Fibroblast of skin of right biceps (primary cell): ENCODE measurements at places on chromosomes 2 and 18.

DNA sequence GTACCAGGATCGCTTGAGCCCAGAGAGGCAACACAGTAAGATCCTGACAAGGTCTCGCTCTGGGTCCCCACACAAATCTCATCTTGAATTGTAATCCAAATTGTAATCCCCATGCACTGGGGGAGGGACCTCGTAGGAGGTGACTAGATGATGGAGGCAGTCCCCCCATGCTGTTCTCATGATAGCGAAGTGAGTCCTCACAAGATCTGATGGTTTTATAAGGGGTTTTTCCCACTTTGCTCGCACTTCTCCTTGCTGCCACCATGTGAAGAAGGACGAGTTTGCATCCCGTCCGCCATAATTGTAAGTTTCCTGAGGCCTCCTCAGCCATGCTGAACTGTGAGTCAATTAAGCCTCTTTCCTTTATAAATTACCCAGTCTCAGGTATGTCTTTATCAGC is 46.0 kb upstream of the SERTAD2 start:
- no peak for DNase-seq

- DNase-seq, result peak; percentile 60
Observed at GRCh38 chr18:24530630-24531111, 70.2 kb downstream of the HRH4 start.

- no peak for DNase-seq
Observed at GRCh38 chr2:20198796-20199632, 25.9 kb downstream of the SDC1 start.

DNA sequence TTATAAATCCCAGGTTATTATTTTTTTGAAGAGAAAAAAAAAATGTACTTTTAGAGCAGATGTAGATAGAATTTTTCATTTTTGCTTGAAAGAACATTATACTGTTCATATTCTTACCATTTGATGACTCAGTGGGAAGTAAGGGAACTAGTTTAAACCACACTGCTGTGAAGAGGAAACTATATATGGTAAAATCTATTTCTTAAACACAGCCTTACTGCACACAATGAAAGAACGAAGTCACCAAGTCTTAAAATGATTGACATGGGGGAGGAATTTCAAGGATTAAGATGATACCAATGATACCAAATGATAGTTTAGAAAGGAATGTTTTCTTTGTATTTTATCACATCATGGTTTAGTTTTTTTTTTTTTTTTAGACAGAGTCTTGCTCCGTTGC is 5.0 kb downstream of the ACTR2 start:
- peak; percentile 91 for DNase-seq

GRCh38 chr2:99450199-99450598 is 39.6 kb downstream of the REV1 start:
- DNase-seq, result no peak

DNA sequence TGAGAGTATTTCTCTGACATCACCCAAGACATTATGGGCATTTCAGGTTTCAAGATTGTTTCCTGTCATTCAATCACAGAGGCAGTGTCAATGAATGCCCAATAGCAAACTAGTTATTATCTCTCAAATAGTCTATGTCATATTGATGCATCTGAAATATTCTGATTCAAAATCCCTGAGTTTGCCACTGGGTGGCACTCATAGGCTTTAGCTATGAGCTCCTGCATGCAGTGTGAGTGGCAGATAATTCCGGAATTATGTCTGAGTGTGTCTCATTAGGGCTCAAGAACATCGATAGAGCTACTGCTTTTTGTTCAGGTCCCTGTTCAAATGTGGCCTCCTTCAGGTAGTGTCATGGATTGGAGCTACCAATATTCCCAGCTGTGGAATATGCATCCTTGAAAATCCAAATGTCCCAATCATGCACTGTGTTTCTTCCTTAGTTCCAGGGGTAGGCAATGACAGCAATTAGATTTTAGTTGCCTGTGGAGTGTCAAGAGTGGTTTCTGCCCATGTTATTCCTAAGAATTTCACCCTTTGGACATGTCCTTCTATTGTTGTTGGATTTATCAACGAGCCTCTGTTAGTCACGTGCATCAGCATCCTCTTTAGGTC is 7.8 kb upstream of the OR6B3 start:
- DNase-seq, result peak; percentile 37

GRCh38 chr18:22604390-22604985 is 186.8 kb upstream of the CTAGE1 start:
- peak; percentile 9 for DNase-seq

GRCh38 chr18:3885209-3885792 is 435.3 kb downstream of the TGIF1 start:
- no peak for DNase-seq

- DNase-seq, result peak; percentile 91
Observed at GRCh38 chr18:48548011-48548771, 9.4 kb downstream of the CTIF start.

DNA sequence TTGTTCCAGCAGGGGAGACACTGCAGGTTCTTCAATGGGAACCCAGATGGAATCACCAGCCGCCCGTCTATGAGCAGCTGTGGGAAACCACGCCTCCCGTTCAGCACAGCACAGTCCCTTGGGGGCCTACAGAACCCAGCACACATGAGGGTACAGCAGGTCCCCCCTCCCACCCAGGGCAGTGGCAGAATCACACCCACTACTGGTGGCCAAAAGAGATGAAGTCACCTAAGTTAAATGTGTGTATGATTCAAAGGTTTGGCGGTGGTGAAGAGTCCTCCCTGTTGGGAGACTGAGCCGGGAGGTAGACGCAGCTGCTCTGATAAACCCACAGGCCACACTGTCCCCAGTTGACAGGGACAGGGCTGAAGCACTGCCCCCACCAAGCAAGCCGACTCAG is 44.3 kb downstream of the L3MBTL4 start:
- no peak for DNase-seq

DNA sequence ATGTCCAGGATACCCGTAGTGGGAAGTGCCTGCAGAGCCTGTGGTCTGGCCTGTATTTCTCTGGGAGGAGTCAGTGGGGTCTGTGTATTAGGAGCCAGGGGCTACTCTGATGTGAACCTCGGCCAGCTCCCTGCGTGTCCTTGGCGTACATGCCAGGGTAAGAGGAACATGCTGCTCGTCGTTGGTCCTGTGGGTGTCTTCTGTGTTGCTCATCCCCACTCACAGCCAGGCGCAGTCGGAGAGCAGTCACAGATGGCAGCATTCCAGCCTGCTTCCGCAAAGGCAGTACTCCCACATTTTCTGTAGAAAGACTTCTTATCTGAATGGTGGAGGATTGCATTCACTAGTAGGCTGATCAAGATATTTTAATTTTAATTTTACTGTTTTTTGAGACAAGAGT is 84.9 kb downstream of the DGKD start:
- DNase-seq, result no peak

GRCh38 chr2:69177785-69178636 is 165.0 kb downstream of the ANTXR1 start:
- DNase-seq, result peak; percentile 76

DNA sequence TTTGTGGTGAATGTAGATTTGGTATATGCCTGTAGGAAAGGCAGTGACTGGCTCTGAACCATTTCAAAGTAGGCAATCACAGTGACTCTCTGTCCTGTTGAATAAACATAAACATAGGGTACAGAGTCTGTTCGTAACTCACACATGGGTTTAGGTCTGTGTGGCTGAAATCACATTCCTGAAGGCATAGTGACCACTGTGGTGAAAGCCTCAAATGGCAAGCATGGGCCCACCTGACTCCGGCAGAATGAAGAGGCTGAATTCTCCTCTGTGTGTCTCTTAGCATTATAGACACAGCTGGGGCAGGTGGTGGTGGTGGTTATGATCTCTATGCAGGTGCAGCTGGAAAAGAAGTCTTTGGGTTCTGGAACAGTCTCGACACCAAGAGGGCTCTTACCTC is 61.2 kb downstream of the ITGA6 start:
- no peak for DNase-seq

DNA sequence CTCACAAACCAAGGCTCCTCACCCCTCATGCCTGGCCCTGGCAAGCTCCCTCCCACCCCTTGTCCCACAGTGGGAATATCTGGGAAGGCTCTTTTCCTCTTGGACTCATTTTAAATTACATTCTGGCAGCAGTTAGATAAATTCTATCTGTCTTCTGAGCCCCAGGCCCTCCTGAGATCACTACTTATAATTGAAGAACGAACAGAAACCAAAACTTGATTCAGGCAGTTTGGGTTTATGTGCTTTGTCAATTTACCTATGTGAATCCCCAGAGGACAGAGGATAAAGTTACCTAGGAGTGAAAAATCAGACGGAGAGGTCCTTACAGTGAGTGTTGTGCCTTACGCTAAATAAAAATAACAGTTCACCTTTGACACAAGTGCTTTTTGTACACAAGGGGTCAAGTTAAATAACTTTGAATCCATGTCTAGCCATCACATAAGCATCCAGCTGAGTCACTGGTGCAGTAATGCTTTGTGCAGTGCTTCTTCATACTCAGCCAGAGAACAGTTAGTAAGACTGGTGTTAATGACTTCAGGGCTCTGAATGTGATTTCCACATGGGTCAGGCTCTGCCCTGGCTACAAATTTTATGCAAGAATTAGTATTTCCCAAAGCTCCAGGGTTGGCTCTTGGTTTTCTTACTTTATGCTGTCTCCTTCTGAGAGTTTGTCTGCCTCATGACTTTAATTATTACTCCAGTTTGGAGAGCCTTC is 329.3 kb downstream of the INSIG2 start:
- peak; percentile 57 for DNase-seq

DNA sequence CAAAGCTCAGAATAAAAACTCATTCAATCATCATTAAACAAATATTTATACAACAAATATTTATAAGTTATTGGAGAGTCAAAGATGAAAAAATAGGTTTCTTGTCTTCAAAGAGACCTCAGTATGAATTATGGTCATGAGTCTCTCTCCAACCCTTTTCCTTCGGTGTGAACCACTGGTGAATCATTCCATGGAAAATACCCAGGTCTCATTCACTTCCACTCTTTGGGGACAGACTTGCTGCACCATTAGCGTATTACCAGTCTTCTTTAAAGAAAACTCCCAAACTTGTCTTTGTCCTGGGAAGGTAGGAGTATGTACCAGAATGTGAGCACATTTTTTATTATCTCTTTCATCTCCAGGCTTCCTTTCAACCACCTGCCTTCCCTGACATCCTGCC is 257.4 kb upstream of the RBMS1 start:
- peak; percentile 80 for DNase-seq

- no peak for DNase-seq
Observed at GRCh38 chr2:18849841-18850578, 260.6 kb upstream of the NT5C1B start.

GRCh38 chr18:64714086-64714485 is 565.2 kb upstream of the LINC00305 start:
- no peak for DNase-seq

DNA sequence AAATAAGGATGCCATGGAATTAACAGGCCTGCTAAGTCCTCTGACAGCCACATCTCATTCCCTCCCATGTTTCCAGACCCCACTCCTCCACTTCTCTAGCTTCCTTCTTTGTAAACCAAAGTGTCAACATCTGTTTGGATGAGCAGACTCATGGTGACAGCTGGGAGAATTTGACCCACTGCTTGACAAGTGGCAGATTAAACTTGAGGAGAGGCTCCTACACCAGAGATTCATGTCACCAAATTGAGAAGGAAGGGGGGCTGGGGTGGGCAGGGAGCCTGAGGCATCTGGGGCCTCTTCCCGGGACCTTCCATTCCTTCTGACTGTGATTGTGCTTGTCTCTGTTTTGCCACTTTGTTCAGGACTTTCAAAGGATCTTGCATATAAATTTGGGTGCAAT is 41.0 kb upstream of the IGFBP5 start:
- no peak for DNase-seq

- DNase-seq, result peak; percentile 40
Observed at GRCh38 chr2:238162846-238163441, 4.2 kb downstream of the ERFE start.

DNA sequence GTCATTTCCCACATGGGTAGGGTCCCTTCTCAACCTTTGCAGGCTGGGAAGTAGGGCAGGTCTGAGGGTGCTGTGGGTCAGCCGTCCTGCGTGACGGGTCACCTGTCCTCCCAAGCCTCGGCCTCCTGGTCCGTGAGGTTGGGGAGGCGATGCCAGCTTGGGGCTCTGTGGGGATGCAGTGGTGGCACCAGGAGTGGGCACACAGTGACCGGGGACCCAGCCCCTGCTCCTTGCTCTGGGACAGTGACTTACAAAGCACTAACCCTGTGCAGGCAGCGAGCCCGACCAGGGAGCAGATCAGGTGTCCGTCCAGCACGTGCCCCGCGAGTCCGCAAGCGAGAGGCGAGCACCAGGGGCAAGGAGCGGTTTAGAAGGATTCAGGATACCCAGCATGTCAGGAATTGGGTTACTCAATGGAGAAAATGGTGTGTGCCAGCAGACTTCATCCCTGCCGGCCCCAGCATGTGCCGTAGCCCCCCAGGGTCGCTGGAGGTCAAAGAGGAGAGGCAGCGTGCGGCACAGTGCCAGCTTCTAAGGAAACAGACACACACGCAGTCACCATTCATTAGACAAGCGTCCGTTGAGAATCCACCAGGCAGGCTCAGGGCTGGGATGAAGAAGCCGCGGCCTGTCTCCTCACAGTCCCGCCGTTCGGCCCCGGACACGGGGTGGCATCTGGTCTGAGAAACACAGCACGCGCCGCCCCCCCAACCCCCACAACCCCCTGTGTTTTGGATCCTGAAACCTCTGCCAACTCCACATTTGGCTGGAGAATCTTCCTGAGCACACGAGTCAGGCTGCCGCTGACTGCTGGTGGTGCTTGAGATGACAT is 11.7 kb downstream of the COLEC11 start:
- DNase-seq, result no peak

DNA sequence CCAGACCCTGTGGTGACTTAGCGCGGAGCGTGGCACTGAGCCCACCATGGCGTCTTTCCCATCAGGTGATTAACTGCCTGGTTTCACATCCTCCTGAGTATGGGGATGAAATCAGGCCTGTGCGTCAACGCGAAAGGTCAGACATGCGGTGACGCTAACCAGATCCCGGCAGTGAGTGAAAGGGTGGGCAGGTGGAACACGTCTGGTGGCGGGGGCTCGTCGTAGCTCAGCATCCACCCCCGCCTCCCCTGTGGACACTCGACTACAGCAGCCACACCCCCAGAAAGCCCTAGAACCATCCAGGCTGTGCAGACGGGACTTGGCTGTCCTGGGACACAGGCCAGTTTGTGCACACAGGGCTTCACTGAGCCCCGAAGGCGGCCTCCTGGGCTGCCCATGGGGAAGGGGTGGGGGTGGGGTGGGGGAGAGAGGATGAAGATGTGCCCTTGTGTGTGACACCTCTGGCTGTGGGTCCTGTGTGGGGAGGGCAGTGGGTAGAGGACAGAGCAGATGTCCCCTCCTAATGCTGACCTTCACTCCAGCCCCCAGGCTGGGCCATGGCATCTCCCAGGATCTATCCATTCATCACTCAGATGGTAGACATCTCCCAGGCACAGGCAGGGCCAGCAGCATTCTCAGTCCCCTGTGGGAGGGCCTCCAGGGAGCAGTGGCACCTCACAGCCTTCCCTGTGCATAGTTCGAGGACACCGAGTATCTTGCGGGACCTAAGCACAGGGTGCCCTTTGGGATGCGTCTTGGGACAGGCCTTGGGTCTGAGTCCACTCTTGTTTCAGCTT is 27.5 kb downstream of the RAMP1 start:
- peak; percentile 46 for DNase-seq

GRCh38 chr18:38616306-38616705 is 1050.7 kb upstream of the CELF4 start:
- no peak for DNase-seq

- DNase-seq, result no peak
Observed at GRCh38 chr2:197057959-197058358, 131.5 kb upstream of the PGAP1 start.

GRCh38 chr2:65638443-65638842 is 206.0 kb upstream of the SPRED2 start:
- DNase-seq, result no peak
